Muscle of leg (tissue), 16 donors: ENCODE measurements at places on chromosomes 2 and 18. TPM values are rescaled to one million over a fixed set of nuclear protein-coding genes. Genes with fewer than 3 reads are reported as not detected.

FAP gene
- total RNA-seq, result 89.1 TPM

DNA sequence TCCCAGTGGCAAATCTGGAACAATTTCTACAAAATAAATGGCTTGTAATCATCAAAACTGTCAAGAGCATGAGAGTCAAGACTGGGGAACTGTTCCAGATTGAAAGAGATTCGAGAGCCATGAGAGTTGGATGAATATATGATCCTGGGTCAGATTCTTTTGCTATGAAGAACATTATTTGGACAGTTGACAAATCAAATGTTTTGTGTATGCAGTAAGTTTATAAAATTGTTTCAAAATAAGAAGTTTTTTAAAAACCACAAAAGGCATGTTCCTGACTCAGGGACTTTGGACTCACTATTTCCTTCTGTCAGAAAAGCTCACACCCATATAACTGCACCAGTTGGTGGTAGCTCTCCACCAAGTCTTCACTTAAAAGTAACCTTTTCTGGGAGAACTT lies 38.5 kb downstream of the ROCK2 start:
- peak; percentile 90 for DNase-seq

GRCh38 chr2:2876331-2877221 lies 501.0 kb downstream of the EIPR1 start:
- DNase-seq, result peak; percentile 54

- DNase-seq, result peak; percentile 44
Measured at GRCh38 chr2:40352041-40352702, 99.7 kb downstream of the SLC8A1 start.

DNA sequence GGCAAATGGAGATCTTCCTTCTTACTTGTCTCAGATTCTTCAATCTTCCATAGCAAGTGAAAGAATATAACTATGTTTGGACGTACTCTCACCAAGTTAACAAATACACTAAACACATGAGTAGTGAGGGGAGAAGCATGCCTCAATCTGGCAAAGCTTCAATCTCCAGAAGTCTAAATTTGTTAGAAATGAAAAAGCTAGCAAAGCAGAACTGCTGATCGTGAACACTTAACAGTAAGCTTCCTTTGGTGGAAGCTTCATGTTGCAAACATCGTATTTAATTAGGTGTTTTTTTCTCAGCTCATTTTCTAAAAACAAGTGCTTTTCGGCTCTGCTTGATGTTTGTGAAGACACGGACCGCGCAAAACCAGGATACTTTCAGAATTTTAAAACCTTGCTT lies 12.7 kb upstream of the SCN1A start:
- DNase-seq, result no peak

KLHL29 gene
- 4.7 TPM for total RNA-seq

DNA sequence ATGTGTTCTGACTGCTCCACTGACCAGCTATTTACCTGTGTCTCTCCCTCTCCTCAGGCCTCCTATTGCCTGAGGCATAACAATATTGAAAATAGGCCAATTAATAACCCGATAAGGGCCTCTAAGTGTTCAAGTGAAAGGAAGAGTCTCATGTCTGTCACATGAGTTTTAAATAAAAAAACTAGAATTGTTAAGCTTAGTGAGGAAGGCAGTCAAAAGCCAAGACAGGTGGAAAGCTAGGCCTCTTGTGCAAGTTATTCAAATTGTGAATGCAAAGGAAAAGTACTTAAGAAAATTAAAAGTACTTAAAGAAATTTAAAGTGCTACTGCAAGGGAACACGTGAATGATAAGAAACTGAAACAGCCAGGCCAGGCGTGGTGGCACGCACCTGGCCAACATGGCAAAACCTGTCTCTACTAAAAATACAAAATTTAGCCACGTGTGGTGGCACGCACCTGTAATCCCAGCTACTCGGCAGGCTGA lies 44.9 kb upstream of the TAF4B start:
- no peak for DNase-seq

DNA sequence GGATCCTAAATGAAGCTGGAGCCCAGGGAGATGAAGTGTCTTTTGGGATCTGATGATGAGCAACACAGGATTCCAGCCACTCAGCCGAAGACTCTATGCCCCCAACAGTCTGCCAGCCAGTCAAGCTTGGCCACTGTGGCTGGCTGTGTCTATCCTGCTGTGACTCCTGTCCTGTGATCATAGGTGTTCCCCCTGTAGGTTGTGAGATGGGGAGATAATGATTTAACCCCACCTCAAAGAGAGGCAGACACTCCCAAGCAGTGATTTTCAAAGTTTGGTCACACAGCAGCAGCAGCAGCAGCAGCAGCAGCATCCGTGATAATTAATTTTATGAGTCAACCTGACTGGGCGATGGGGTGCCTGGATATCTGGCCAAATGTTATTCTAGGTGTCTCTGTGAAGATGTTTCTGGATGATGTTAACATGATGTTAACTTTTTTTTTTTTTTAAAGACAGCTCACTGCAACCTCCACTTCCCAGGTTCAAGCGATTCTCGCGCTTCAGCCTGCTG lies 21.4 kb upstream of the RHOB start:
- no peak for DNase-seq

TUBB8B gene
- not detected for total RNA-seq

DNA sequence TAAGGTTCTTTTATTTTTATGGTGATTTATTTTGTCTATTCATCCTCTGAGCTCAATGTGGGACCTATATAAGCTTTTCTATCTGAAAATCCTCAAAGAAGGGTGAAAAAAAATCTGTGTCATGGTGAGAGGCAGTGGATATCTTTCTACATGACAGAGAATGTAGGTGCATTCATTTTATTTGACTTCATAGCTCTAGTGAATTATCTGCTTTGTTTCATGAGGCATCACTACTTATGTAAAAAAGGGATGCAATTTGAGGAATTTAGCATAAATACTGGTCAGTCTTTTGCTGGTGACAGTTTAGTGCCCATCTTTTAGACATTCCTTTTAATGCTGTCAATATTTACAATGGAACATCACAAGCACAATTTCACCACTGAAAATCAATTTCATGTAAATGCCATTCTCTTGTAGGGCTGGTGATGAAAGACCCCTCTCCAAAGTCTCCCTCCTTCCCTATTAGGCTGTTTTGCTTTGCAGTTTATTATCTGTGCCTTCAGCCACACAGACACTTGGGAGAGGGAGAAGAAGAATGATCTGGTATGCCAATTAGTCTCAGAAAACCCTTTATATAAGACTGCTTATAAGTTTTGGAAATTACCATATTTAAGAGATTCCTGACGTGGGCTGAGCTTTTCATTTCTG lies 148.3 kb upstream of the NXPH2 start:
- no peak for DNase-seq
